Body of pancreas (tissue), 4 donors: ENCODE measurements at places on chromosomes 2 and 18.
A peak's percentile ranks its signal among the peaks of the same experiment; 100 is the strongest.

DNA sequence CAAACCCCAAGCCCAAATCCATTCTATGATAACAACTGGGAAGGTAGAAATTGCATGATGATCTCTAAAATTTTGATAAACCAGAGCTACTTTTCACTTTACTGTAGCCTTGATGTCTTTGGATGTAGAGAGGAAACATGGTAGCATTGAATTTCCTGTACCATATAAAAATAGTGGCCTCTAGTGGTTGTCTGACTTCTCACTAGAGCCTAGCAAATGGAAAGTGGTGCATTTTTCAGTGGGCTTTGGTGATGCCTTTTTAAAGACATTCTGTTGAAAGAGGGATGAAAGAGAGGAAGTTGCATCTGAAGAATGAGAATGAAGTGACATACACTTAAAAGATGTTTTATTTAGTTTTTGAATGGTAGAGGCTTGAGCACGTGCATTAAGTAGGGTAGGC lies 662.2 kb downstream of the XIRP2 start:
- DNase-seq: no peak

DNA sequence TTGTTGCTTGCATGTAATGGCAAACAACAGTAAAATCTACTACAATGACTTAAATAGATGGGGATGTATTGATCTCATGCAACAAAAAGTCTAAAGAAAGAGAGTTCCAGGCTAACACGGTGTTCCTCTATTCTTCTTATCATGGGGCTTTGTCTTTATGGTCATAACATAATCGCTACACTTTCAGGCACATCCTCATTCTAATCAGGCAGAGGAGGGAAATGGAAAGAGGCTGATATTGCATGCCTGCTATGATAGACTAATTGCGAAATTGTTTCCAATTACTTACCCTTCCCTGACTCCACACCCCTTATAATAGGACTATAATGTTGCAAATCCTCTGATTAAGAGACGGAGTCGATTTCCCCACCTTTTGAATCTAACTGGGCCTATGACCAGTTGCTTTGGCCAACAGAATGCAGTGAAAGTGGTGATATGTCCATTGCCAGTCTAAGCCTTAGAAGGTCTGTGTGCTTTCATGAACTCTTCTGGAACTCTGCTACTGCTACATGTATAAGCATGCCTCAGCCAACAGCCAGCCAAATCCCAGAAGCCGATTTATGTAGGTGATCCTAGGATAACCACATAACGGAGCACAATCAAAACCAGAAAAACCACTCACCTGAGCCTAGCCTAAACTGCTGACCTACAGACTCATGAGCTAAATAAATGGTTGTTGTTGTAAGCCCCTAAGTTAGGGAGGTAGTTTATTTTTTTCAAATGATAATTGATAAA lies 180.3 kb upstream of the TACR1 start:
- DNase-seq: no peak

GRCh38 chr18:74478316-74478715 lies 17.8 kb upstream of the CNDP2 start:
- DNase-seq: no peak

GRCh38 chr2:165141601-165142354 lies 62.1 kb downstream of the SCN3A start:
- DNase-seq: no peak

DNA sequence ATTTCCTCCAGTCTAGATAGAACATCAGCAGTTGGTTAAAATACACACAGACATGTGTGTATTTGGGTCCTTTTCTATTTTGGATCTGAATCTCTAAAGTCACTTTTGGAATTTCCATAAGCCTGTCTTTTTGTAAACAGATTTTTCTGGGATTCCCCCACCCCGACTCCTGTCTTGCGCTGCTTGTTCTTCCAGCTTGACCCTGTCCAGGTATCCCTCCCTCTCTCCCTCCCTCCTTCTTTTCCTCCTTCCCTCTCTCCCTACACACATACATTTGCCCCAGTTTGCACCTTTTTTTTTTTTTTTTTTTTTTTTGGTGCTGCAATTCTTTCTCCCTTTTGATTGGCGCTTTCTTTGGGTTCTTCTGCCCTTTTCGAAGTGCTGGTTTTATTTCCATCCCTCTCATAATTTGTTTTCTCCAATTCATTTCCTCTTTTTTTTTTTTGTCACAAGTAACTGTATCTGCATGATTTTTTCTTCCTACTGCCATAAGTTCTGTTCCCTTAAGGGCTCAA lies 114.8 kb upstream of the SERTAD2 start:
- DNase-seq: no peak

GRCh38 chr2:105299290-105299689 lies 30.2 kb downstream of the TGFBRAP1 start:
- DNase-seq: no peak

DNA sequence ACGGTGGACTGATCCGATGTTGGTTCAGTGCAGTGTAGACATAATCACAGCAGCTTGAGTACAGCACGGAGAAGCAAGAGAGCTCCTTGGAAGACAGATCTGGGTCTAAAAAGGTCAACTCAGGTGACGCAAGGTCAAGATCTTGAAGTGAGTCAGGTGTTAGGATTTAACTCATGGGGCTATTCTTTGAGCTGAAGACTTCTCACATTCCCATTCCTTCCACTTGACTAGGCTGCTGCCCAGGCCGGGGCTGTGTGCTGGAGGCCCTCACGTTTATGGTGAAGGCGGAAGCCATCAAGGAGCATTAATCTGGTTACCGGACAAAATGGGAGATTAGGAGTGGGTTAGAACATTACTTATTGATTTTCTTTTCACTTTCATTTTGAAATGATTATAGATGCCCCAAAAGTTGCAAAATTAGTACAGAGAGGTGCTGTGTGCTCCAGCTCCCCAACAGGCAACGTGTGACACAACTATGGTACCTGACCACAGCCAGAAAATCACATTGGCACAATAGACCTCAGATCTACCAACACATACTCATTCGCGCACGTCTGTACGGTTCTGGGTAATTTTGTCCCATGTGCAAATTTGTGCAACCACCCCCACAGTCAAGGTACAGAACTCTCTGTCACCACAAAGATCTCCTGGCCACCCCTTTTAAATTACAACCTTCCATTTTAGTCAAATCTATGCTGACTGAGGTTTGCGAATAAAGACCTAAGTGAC lies 77.6 kb upstream of the SEC11C start:
- no peak for DNase-seq

- DNase-seq: no peak
Observed at GRCh38 chr2:126368758-126369157, 287.2 kb upstream of the GYPC start.

DNA sequence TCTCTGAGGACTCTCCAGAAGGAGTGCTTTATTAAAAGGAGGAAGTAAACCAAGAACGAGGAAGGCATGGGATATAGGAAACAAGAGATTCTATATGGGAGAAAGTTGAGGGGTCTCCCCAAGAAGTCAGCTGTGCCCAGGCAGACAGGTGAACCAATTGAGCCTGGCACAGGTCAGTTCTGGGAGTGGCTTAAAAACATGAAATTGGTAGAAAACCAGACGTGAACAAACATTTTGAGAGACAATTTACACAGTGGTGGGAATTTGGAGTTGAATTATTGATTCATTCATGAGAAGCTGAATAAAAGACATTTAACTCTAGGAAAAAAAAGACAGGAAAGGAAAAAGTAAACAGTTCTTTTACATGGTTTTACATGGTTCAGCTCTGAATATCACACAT lies 16.4 kb downstream of the PLEKHH2 start:
- DNase-seq: no peak

GRCh38 chr2:1132328-1132969 lies 181.8 kb downstream of the SNTG2 start:
- DNase-seq: no peak

DNA sequence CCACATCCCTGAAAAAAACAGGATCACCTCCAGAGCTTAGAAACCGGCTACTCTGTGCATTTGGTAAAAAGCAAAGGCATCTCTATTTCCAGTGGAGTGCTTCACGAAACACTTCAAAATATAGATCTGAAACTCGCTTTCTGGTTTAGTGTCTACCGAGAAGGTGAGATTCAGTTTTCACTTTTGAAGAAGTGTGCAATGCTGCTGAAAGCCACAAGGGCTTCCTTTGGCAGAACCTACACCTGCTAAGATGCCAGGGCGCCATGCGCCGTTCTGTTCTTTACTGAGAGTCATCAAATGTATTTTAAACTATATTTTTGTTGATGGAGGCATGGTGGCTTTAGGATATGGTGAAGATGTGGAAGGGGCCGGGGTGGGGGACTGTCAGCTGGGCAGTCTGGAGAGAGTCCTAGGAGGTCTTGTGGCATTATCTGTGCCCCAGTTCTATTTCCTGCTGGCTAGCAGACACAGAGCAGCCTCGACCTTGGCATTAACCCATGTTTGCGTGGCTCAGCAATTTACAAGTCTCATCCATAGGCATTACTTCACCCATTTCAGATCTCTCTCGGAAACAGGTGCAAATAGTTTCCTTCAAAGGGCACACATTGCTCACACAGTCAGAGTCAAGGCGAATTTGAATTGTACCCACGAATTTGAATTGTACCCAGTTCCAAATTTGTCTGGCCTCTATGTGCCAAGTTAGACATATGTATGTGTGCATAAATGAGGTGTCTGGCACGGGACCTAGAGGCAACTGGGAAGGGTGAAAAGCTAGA lies 46.7 kb upstream of the KCNF1 start:
- no peak for DNase-seq

GRCh38 chr2:184520441-184520840 lies 77.9 kb upstream of the ZNF804A start:
- no peak for DNase-seq

DNA sequence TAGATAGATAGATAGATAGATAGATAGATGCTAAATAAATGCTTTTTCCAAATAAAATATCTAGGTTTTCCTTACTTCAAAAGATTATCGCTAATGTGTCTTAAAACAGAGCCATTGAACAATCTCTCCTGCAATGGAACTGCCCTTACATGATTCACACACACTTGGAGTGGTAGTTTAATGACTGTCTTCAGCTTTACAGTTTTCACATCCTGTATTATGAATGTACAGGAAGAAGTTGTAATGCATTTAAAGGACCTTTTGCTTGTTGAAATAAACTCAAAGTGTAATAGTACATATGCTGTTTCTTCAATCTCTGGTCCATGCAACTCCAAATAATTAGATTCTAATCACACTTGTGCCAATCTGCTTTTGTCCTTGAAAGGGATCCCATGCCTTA lies 797.6 kb upstream of the CDH2 start:
- DNase-seq: no peak

DNA sequence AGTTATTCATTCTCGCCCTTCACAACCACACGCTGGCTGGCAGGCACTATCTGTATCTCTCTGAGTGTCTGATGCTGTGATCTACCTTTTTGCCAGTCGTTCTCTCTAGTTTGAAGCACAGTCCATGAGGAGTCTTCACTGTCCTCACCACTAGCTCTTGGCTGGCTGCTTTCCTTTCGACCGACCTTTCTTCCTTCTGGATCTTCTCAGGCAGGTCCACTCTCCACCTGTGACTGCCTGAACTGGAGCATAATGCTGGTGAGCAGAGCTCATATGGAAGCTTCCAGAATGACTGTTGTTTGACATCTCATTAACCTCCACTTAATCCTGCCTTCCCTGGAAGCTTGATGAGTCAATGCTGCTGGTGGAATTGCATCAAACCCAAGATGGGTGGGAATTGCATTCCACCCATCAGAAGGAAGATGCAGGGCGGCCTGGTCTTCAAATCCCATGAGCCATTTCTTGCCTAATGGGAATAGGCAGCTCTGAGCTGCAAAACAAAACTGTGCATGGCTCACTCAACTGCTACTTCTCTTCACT lies 283.5 kb upstream of the HDAC4 start:
- no peak for DNase-seq

- DNase-seq: peak; percentile 45
Observed at GRCh38 chr2:98800330-98801064, 69.6 kb upstream of the MGAT4A start.
